CD14-positive monocyte (primary cell): ENCODE measurements at places on chromosomes 5 and 9.
A peak's percentile ranks its signal among the peaks of the same experiment; 100 is the strongest.

GRCh38 chr9:90189306-90189705, 453.3 kb downstream of the DIRAS2 start:
- DNase-seq: peak; percentile 42

DNA sequence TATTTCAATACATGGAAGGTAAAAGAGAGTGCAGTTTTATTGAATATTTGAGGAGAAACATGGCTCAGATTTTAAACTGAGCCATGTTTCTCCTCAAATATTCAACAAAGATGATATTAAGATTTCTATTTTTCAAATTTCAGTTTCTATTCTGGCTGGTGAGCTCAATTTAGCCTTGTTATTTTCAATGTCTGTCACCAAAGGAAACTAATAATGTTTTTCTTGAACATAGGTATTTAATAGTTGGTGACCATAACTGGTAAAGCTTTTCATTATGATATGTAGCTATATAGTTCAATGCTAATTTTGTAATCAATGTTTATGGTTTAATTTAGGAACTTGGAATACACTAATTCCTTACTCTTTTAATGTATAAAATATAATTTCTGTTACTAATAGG, 177.4 kb downstream of the FER start:
- no peak for DNase-seq

DNA sequence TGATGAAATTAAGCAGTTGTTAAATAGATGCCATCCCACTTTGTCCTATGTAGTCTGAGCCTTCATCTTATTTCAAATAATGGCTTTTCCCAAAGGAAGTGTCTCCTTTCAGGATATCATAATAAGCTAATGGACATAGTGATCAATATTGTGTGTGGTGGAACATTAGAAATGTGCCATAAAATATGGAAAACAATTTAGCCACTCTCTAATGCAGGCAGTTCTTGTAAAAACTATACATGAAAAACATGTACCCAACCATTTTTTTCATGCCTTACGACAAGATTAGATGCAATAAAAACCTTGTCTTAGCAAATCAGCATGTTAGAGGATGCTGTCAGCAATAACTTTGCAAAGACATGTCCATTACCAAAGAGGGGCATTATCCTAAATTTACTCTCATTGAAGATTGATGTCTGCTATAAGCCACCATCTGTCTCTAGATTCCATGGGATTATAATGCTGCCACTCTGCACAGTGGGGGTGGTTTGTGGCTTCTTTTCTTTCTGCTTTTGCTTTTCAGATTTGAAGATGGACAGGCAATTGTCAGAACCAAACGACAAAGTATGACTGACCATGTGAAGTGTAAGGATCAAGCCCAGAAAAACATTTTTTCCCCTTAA, 724.0 kb upstream of the ZNF608 start:
- DNase-seq: no peak

DNA sequence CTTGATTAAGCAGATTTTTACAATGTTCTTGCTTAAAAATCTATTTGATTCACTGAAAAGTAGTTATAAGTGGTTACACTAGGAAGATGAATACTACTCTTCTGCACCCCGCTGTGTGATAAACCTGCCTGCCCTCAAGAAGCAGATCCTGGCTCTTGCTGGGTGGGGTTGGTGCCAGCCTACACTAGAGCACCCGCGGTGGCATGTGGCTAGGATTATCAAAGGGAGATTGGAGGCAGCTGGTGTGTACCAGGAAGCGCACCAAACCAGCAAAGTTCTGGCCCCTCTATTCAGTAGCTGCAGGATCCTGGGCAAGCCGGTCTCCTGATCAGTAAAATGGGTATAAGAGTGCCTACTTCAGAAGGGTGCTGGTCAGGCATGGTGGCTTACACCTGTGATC, 43.5 kb downstream of the PRLR start:
- no peak for DNase-seq

DNA sequence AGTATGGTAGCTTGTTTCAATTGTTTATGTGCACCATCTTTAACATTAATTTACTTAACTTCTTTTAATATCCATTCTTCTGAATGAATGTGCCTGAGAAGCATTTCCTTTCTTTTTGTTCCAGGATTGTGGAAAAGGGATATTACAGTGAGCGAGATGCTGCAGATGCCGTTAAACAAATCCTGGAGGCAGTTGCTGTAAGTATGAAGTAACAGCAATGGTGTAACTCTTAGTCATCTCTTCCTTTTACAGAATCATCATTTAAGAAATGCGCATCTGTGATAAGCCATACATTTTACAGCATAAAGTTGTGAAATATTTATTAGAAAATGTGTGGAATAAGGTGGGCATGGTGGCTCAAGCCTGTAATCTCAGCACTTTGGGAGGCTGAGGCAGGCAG, 117.7 kb downstream of the STARD4 start:
- DNase-seq: no peak

- no peak for DNase-seq
Observed at GRCh38 chr5:110476164-110476563, 250.3 kb downstream of the TMEM232 start.

DNA sequence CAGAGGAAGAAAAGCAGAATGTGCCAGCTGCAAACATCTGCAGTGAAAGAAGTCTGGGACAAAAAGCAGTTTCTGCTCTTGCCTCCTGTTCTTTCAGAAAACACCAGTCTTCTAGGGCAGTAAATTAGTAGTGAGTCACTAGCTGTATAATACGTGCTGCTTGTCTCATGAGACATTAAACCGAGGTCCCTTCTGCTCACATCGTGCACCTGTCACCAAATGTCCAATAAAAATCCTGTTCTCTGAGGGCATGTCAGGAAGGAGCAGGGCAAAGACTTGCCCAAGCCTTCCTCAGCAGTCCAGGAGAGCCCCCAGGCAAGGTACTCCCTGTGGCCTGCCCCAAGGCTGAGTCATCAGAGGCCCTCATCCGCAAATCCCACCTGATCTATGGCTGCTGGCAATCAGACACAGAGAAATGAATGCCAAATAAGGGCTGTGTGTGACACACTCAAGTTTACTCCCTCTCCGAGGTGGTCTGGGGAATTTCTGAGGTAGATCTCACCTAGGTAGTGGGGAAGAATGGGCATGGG, 255.3 kb upstream of the SMARCA2 start:
- no peak for DNase-seq

DNA sequence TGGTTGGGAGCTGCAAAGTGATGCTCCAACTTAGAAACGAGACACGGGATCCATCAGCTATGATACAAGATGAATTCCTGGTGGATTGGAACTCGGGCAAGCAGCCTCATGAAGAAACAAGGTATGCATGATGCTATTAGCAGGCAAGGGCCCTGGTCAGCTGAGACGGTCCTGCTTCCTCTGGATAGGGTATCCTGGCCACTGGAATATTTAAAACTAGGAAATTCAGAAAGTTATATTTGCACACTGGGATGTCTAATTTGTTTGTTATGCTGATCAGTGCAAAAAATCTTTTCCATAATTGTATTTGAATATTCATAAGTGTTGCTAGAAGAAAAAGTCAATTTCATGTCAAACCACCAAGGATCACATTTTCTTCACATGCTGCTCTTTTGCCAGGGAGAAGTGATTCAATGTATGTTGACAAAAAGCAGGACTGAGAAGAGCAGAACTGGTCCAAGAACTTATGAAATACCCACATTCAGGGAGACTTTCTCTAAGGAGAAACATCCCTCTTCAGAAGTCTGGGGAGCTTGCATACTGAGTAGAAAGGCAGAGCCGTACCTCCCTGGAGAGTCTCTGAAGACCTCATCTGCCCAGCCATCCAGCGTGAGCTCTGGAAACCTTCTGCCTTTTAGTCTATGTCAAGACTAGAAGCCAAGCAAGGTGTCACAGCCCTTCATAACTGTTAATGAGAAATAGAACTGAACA, 6.7 kb upstream of the NXNL2 start:
- DNase-seq: no peak

DNA sequence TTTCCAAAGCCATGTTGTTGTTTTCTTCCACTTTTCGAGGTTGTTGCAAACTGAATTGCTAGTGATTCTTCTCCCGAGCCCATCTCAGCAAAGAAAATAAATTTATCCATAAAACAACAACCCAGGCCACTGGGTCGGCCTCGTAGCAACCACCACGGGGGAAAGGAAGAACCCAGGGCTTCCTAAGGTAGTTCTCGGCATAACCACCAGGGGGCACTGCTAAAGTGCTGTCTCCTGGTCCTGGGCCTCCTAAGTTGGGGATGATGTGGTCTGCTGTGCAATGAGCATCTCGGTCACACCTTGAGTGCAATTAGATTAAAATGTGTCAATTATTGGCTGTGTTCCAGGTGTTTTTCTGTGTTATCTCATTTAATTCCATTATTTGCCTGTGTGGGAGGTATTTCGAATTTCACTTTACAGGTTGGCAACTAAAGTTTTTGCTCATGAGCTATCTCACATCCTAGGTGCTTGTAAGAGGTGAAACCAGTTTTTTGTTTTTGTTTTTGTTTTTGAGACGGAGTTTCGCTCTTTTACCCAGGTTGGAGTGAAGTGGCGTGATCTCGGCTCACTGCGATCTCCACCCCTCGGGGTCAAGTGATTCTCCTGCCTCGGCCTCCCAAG, 102.8 kb upstream of the DAP start:
- DNase-seq: peak; percentile 45
